Nasal cavity respiratory epithelium epithelial cell of viscerocranial mucosa (primary cell): ENCODE measurements at places on chromosomes 3 and 15. TPM values are rescaled to one million over a fixed set of nuclear protein-coding genes. Genes with fewer than 3 reads are reported as not detected.

The P3H2 gene
- 9.5 and 14.0 TPM in 2 replicates for total RNA-seq

The FHIT gene
- total RNA-seq = 3.8 and 11.9 TPM in 2 replicates

The CPEB1 gene
- total RNA-seq = 0.07 TPM in 1 of 2 replicates, not detected in the other

The CORO2B gene
- under 0.01 and 0.14 TPM in 2 replicates for total RNA-seq

The IL17RB gene
- under 0.01 and 0.07 TPM in 2 replicates for total RNA-seq

The ROPN1B gene
- not detected in 2 replicates for total RNA-seq

The PLSCR5 gene
- not detected in 2 replicates for total RNA-seq

The SPINK8 gene
- total RNA-seq = not detected in 2 replicates

The ANKRD28 gene
- total RNA-seq = 53.0 and 59.9 TPM in 2 replicates

The SCN11A gene
- total RNA-seq = under 0.01 TPM in 2 replicates

The ITIH1 gene
- total RNA-seq = not detected in 2 replicates

The GOLGA8B gene
- 27.7 and 30.5 TPM in 2 replicates for total RNA-seq

The LYSMD2 gene
- total RNA-seq = 4.1 and 8.0 TPM in 2 replicates

The COX17 gene
- total RNA-seq = 22.2 and 24.4 TPM in 2 replicates

The CYP1A1 gene
- 1.6 and 3.1 TPM in 2 replicates for total RNA-seq

The GOLGA6L4 gene
- total RNA-seq = 0.34 and 0.78 TPM in 2 replicates

The THRB gene
- total RNA-seq = 7.5 and 14.2 TPM in 2 replicates

The GOLGA8J gene
- total RNA-seq = not detected in 2 replicates

The DPPA2 gene
- total RNA-seq = not detected in 2 replicates

The NR2E3 gene
- total RNA-seq = 0.14 and 0.34 TPM in 2 replicates

The SENP7 gene
- 10.9 TPM in 2 replicates for total RNA-seq

The C3orf49 gene
- total RNA-seq = not detected in 2 replicates

The CSTA gene
- total RNA-seq = 114 and 450 TPM in 2 replicates

The DUOX1 gene
- total RNA-seq = 26.7 and 48.0 TPM in 2 replicates

The CPNE9 gene
- total RNA-seq = not detected in 2 replicates

The HTR3D gene
- total RNA-seq = not detected in 2 replicates

The IL17RE gene
- total RNA-seq = 1.4 and 4.0 TPM in 2 replicates

The P4HTM gene
- total RNA-seq = 13.3 and 21.6 TPM in 2 replicates

The CASR gene
- total RNA-seq = not detected in 2 replicates

The SPATA12 gene
- not detected in 2 replicates for total RNA-seq
